ENCODE measurements at places on chromosomes 2 and 18.

DNA sequence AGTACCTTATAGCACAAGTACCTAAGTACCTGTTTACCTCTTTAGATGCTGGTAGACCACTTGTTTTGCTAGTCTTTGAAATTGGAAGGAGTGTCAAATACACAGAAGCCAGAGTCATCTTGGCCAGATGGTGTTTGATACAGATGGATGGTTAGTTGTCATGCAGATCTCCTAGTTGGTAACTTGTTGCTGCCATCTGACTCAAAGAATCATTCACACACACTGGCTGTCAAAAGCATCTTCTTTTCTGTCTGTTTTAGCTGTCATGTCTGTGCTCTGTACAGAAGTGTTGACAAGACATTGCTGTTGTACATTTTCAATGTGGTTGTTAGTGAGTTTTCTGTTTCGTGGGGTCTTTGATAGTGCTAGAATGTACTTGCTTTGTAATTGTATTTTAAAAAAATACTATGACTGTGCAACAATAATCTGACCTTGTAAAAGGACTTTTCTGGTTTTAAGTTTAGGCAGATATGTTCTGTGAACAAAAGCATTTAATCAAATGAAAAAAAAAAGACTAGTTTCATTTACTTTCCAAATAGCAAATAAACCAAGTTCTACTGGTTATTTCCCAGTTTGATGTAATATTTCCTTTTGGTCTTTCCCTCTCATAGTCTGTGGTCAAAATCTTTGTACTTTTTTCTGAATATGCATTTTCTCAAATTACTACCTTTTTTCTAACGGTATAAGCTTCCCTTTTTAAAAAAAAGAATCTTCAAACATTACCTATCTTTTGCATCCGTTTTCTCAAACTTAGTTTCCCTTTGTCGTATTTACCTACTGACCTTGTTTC, 39.9 kb downstream of the TANK start:
- no peak for DNase-seq

DNA sequence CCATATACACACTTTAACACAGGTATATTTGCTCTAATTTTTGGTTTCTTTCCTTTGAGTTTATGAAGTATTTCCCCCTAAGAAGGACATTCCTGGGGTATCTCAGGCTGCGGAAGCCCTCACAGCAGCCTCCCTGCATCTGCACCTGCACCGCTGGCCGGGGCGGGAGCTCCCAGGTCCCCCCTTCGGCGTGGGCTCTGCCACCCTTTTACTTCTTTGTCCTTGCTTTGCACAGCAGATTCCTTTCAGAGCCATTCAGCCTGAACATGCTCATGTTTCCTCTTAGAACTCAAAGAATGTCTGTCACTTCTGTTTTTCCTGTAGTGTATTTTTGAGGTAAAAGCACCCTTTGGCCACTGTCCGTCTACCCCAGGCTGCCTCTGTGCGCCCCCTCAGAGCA, 146.5 kb downstream of the SNTG2 start:
- no peak for DNase-seq

DNA sequence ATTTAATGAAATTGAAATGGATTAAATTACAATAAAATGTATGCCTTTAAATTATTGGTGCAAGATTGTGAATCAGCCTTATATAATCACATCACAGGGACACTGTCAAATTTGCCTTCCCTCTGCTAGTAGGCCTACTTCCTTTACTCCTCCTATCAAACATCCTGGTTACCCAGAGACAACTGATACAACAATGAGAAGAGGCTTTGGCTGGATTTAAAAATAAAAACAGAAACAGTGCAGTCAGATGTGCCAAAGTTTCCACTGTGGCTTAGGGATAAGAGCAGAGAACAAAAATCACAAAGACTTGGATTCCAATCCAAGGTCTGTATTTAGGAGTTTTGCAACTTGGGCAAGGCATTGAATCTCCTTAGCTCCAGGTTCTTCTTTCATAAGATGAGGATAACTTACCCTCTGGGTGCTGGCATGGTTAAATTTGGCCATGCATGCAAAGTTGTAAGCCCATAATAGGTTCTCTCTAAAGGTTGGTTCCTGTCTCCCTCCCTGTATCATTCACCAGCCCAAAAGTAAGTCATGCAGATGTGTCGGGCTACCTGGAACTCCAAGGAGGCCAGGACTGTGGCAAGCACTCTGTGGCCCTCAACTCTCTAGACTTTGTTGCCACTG, 99.3 kb upstream of the LRATD1 start:
- DNase-seq: no peak

- DNase-seq: no peak
Measured at GRCh38 chr2:172447811-172448493, 20.6 kb downstream of the ITGA6 start.

DNA sequence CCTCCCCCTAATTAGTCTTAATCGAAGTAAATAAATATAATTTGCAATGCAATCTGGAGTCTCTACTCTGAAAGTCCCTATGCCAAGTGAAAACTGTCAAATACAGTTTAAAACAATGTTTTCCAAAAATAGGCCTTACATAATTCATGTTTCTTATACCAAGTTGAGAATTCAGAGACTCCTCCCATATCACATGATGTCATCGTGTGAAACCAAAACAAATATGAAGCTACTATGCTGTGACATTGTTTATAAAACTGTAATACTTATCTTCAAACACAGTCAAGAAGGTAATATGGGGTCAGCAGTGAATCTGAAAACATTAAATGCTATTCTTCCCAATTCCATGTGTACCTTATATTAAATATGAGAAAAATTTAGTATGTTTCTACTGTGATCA, 940.2 kb upstream of the FANCL start:
- DNase-seq: no peak

GRCh38 chr18:27695503-27695902, 481.4 kb downstream of the CDH2 start:
- DNase-seq: no peak

DNA sequence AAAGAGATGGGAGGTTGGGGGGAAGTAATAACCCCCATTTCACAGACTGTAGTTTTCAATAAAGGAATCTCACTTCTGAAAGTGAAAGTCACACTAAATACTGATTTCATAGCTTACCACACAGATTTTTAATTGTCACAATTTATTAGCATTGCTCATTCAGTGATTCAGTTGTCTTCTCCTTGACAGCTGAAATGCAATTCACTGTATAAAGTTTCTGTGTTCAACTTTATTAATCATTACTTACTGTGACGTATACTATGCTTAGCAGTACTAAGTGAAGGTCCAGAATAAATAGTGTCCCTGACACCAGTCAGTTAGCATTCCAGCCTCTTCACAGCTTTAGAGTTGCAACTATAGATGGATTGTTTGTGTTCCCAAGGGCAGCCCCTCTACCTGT, 324.1 kb upstream of the CRIM1 start:
- DNase-seq: no peak

DNA sequence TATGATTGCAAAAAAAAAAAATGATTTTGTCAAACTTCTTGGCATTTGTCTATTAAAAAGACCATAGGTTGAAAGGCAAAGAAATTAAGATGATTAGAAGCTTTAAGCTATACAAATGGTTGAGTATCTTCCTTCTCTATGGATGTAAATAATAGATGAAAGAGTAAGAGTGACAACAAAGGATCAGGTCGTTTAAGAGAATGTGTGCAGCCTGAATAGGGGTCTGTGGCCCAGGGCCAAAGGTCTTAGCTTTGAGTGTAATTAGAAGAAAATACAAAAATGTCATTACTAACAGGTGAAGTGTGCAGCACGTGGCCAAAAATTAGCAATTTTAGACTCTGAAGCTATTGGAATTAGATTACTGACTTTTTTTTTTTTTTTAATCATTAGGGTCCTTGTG, 122.4 kb downstream of the GREB1L start:
- DNase-seq: no peak

DNA sequence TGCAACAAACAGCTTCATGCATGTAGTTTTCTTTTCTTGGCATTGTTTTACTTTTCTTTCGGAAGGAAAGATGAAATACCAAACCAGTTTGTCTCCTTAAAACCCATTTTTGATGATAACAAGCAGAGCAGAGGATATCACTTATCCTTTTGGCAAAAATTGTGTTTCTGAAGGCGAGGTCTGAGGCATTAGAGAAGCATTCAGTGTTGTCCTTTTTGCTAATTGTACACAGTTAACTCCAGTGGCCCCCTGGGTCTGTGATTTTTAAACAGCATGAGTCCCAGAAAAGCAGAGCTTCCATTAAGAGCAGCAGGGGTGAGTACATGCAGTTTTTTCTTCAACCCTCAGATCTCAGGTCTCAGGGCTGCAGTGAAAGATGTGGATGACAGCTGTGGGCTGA, 41.3 kb downstream of the TTC39C start:
- DNase-seq: peak; percentile 39

DNA sequence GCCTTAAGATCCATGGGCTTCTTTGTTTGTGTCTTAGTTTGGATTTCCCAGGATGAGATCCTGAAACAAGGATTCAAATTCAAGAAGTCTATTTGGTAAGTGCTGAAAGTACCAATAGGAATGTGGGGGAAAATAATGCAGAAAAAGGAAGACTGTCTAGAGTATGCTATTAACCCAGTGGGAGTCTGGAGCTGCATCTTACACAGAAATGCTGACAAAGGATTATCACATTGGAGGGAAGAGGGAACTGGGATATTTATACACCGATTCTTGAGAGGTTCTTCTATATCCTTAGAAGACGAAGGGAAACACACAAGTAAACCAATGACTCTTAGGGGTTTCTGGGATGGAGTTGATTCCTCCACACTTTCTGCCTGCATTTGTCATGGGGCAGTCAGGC, 294.8 kb upstream of the FIGN start:
- no peak for DNase-seq

GRCh38 chr2:45119855-45120254, 110.6 kb upstream of the SIX2 start:
- DNase-seq: no peak

GRCh38 chr18:29226213-29226612, 1049.3 kb upstream of the CDH2 start:
- DNase-seq: no peak

DNA sequence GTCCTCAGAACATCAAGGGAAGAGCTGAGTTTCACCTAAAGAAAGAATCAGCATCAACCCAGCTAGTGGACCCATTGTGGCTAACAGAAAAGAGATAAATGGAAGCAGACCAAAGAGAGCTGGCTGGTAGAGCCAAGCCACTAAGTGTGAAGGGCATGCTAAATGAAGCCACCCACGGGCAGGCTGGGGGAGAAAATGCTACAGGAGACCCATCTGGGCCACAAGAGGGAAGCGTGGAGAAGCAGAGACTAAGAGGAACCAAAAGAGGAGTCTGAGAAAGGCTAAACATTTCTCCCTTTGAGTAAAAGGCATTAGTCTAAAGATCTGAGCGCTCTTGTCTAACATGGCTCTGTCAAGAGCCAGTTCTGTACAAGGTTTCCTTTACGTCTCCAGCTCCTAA, 15.8 kb downstream of the CWC22 start:
- DNase-seq: no peak

- no peak for DNase-seq
Measured at GRCh38 chr2:161355983-161356382, 47.8 kb downstream of the PSMD14 start.

DNA sequence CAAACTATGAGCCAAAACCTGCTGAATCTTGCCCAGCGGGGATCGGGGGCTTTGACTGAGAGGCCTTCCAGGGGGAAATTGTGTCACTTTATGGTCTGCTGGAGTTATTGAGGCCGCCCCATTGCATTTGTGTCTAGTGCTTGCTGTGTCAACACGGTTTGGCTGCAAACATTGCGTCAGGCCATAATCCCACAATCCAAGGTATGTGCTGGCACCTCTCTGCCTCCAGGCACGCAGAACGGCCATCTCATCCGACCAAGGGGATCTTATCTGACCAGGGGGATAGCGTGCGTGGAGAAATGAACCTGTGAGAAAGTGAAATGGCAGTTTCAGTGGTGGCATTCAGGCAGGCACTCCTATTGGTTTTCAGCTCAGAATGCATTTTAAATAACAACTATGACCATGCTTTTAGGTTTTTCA, 18.1 kb upstream of the LYPD6B start:
- no peak for DNase-seq

DNA sequence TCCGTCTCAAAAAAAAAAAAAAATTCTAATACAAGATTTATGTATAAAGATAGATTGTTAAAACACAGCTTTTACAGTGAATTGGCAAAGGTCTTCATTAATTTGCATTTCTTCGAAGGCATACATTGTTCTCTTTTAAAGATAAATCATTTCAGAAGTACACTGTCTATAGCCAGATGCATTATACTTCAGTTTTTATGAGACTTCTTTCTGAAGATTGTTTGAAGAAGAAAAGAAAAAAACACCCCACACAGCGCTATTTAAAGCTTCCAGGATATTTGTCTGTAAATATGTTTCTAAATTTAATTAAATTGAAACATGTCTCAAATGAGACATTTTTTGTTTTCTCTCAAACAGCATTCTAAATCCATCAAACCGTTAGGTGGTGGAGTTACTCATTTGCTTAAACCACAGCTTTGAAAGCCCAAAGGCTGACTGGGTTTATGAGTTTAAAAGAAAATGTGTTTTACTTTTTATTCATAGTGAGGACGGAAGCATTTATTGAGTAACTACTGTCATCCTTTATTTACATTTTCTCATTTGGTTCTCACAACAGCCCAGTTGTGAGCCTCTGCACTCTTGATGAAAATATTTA, 42.4 kb upstream of the C1GALT1C1L start:
- DNase-seq: no peak

DNA sequence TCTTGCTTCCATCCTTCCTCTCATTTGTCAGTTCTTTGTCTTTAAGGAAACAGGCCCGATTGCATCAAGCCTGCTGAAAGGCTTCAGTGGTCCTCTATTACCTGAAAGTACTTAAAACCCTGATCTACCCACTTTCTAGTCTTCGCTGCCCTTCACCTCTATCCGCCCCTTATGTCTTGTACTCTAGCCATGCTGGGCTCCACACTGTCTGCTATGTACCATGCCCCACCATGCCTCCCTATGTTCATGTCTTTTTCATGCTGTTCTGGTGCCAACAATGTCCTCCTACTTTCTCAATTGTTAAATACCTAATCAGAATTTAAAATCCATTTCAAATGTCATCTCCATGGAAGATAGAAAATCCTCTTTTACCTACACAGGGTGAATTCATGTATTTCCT, 28.2 kb downstream of the CRYGD start:
- DNase-seq: no peak

- no peak for DNase-seq
Measured at GRCh38 chr2:29417630-29418029, 302.4 kb downstream of the CLIP4 start.

GRCh38 chr2:139544186-139544851, 764.1 kb upstream of the NXPH2 start:
- no peak for DNase-seq

DNA sequence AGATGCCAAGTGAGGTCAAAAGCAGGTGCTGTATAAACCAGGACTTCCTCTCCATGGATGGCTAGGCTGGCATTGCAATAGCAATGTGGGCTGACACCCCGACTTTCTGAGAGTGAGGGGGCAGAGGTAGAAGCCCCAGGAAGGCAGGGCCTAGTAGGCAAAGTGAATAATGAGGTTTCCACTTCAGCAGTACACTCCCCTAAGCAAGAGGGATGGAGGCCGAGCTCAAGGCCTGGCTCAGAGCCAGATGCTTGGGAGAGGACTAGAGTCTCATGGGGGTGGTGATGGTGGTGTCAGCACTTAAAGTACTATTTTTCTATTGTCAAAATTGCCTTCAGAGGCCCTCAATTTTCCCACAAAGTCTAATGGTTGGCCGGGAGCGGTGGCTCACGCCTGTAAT, 41.6 kb upstream of the HK2 start:
- DNase-seq: no peak

- no peak for DNase-seq
Measured at GRCh38 chr2:204533629-204534370, 11.5 kb upstream of the PARD3B start.
